ENCODE measurements at places on chromosomes 3 and 15.

DNA sequence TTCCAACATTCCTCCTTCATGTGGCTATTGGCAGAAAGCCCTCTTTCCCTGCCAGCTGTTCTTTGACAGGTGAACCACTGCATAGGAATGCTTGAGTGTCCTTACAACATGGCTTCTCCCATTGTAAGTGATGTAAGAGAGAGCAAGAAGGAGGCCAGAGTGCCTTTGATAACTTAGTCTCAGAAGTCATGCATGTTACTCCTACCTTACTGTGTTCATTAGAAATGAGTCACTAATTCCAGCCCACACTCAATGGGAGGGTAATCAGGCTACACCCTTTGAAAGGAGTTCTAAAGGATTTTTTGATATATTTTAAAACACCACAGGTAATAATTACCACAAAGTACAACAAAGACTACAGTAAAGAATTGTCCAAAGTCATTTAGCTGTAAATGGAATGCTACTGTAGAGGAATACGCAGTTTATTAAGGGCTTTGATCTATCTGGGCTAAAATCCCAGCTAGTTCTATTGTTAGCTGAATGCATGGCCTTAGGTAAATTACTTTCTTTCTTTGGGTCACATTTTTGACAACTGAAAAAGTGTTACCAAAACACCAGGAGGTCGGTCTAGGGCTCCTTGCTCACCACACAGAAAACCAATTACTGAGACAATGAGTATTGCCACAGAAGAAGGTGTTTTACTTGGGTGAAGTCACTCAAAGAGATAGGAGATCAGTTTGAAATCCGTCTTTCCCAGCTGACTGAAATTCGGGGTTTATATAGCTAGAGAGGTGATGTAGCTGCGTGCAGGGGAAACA is 154.9 kb downstream of the GRM7 start:
- DNase-seq, result no peak

- DNase-seq, result no peak
Observed at GRCh38 chr15:65171428-65171827, 13.7 kb downstream of the CLPX start.

GRCh38 chr3:59519094-59519493 is 469.3 kb upstream of the CFAP20DC start:
- no peak for DNase-seq

GRCh38 chr3:189981668-189982067 is 139.0 kb downstream of the P3H2 start:
- peak; percentile 41 for DNase-seq

DNA sequence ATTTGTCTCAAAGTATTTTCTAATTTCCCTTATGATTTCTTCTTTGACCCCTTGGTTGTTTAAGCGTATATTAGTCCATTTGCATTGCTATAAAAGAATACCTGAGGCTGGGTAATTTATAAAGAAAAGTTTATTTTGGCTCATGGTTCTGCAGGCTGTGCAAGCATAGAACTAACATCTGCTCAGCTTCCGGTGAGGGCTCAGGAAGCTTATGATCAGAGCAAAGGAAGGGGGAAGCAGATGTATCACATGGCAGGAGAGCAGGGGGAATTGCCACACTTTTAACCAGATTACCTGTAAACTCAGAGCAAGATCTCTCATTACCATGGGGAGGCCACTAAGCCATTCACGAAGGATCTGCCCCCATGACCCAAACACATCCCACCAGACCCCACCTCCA is 148.2 kb downstream of the PDE8A start:
- no peak for DNase-seq

Data from brain pericyte (primary cell).